ENCODE measurements at places on chromosomes 5 and 9. TPM values are rescaled to one million over a fixed set of nuclear protein-coding genes. Genes with fewer than 3 reads are reported as not detected.

- H3K4me1 ChIP-seq, result no peaks in the 10 kb centered on the region
- H3K4me3 ChIP-seq, result no peak overlapping the region
- no peak for DNase-seq
- no peaks in the 10 kb centered on the region for H3K27me3 ChIP-seq
- no peak overlapping the region for H3K27ac ChIP-seq
These were observed 23.9 kb downstream of the VCP start for GRCh38 chr9:35048511-35048910.

DNA sequence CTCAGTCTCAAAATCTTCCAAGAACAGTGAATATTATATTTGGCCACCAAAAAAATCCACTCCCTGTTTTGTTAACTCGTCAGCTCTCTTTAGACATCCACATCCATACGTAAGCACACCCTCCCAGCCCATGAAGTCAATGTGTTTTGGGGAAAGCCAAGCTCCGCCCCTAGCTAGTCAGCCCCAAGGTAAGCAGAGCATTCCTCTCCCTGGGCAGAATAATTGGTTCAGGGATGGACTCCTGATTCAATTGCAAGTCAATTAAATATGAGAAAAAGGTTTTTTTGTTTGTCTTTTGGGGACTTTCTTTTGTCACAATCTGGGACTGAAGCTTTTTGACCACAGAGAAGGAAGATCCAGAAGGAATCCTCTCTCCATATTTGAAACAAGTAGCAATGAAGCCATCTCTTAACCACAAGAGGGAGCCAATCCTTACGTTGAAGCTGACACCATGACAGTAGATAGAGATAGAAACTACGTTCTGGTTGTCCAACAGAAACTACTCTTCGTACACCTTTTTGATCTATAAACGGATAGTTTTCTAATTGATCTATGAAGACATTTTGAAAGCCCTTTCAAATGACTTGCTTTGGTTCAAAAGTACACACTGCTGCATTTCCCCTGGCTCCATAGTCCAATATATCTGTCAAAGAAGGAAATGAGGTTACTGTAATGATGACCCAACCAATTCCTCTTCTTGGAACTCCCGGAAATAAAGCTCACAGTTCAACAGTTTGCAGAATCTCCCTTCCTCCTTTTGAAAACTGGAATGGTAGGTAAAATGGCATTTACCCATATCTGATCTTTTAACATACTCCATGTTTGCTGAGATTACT, 166.4 kb downstream of the TLE1 start:
- no peak overlapping the region for H3K27ac ChIP-seq
- no peaks in the 10 kb centered on the region for H3K4me1 ChIP-seq
- no peak overlapping the region for H3K4me3 ChIP-seq
- H3K27me3 ChIP-seq, result no peaks in the 10 kb centered on the region
- no peak for DNase-seq

DNA sequence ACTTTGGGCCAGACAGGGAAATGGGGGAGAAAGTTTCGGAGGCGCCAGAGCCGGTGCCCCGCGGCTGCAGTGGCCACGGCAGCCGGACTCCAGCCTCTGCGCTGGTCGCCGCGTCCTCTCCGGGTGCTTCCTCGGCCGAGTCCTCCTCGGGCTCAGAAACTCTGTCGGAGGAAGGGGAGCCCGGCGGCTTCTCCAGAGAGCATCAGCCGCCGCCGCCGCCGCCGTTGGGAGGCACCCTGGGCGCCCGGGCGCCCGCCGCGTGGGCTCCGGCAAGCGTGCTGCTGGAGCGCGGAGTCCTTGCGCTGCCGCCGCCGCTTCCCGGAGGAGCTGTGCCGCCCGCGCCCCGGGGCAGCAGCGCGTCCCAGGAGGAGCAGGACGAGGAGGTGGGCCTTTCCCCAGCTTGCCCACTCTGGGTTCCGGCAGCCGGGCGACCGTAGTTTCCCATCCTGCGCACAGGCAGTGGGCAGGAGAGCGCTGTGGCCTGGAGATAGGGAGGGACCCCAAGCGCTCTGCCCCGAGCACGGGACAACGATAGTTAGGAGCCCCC, 516 bp downstream of the MAST4 start:
- H3K27ac ChIP-seq, result peak overlapping the region; percentile 87
- H3K36me3 ChIP-seq, result no peaks in the 10 kb centered on the region
- no peaks in the 10 kb centered on the region for H3K27me3 ChIP-seq
- no peaks in the 10 kb centered on the region for H3K4me1 ChIP-seq
- H3K4me3 ChIP-seq, result peak overlapping the region; percentile 30

DNA sequence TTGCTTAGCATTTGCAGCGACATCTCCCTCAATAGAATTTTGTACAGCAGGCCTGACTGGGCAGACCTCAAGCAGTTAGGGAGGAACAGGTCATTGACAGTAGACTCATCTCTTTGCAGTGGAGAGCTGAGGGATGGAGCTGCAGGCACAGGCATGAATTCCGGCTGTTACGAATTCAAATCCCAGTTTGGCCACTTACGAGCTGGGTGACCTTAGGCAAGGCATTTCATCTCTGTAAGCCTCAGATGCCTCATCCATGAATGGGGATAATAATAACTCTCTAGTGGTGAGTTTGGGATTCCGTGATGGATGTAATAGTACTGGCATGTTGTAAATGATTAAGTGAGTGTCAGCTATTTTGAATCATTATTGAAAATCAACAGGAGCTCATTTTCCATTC, 195.3 kb downstream of the SEMA6A start:
- no peak overlapping the region for H3K4me3 ChIP-seq
- no peaks in the 10 kb centered on the region for H3K4me1 ChIP-seq
- DNase-seq, result no peak

DNA sequence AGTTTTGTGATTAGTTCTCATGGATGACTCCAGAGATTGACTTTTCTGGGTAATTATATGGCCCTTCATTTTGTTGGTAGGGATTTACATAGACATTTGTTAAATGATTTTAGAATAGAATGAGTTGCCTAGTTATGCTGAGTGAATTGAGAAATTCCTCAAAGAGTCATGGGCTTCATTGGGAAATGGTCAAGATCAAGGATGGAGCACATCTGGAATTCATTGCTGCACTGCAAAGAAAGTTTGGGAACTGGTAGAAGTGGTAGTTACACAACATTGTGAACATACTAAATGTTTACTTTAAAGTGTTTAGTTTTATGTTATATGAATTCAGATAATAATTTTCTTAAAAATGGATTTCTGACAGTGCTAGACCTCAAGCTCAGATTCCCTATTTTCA, 46.5 kb downstream of the PIP5K1B start:
- H3K4me3 ChIP-seq, result no peak overlapping the region
- no peak for DNase-seq
- H3K4me1 ChIP-seq, result no peaks in the 10 kb centered on the region
- H3K36me3 ChIP-seq, result no peaks in the 10 kb centered on the region

DNA sequence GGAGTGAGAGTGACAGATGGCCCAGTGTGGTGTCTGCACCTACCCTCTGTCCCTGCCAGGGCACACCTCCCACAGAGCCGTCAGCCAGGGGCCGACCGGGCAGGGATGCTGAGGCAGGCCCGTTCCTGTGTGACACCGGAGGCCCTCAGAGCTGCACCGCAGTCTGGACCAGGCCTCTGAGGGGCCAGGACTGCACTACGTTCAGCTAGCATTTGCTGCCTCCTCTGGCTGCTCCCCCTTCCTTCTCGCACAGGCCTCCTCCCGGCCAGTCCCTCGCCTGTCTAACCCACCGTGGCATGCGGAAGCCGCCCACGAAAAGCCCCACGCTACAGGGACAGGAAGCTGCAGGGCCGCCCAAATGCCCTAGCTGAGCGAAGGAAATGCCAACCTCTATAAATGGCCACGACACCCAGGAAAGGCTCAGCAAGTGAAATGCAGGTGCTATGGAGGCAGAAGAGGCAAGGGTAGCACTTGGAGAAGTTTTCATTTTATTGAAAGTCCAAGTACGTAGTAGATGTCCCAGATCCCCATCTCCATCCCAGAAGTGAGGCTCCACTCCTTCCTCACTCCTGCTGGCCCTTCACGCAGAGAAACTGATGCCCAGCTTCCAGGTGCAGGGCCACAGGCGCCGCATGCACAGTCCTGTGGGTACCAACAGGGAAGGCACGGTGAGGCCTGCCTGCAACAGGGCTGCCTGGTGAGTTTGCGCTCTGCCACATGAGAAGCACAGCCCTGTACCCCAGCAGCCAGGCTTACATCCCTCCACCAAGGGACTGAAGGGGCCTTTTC, 38.7 kb downstream of the MAPK9 start:
- no peaks in the 10 kb centered on the region for H3K27me3 ChIP-seq
- no peak overlapping the region for H3K4me3 ChIP-seq
- no peaks in the 10 kb centered on the region for H3K36me3 ChIP-seq
- no peak overlapping the region for H3K27ac ChIP-seq

DNA sequence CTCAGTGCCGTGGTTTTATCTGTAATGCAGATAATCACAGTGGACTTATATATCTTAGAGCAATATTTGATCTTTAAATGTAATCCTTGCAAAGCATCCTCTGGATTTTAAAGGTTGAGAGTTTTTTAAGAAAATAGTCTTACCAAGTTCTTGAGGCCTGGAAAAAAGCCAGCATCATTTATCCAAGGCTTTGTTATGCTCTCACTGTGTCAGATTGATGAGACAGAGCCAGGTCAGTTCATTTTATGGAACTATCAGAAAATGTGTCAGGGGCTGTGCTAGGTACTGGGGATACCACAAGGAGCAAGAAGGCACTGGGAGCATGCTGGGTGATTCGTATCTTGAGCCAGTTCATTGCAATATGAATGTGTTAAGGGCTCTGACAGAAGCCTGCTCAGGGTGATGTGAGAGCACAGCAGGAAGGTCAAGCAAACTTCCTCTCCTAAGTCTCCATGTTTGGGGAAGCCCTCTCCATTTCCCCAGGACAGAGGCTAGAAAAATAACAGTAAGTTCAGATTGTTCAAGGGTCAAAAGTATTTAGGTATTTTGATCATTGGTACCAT, 19.7 kb downstream of the C7 start:
- H3K4me3 ChIP-seq, result no peak overlapping the region
- DNase-seq, result no peak
- no peak overlapping the region for H3K27ac ChIP-seq
- no peaks in the 10 kb centered on the region for H3K4me1 ChIP-seq
- H3K27me3 ChIP-seq, result no peaks in the 10 kb centered on the region

GRCh38 chr5:178786859-178787499, 56.5 kb upstream of the ZNF354A start:
- no peaks in the 10 kb centered on the region for H3K27me3 ChIP-seq
- no peaks in the 10 kb centered on the region for H3K4me1 ChIP-seq
- H3K27ac ChIP-seq, result peak overlapping the region; percentile 18
- no peaks in the 10 kb centered on the region for H3K36me3 ChIP-seq
- no peak for DNase-seq

DNA sequence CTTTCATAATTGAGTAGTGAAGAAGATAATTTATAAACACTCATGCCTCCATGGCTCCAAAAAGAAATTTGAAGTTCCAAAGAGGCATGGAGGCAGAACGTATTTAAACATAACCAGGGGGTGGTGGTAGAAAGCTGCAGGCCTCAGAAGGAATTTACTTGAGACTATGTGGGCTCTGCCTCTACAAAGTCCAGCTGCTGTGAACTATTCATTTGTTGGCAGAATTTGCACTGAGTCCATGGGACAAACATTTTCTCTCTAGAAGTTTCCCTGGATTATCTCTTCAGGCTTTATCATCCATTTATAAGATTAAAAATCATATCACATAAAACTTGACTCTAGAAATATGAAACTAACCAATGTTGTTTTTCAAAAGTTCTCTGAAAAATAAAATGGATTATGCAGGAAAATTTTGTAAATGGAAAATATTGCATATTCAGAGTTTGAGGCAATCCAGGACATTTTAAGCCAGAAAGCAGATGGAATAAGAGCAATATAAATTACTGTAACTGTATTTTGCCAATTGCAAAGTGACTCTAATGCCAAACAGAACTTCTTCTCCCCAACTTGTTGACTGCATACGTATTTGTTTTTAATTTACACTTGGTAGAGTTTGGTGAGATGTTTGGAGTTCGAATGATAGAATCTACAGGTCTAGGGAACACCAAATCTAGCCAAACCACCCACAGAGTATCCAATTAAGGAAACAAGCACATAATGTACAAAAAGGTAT, 258.2 kb downstream of the ENC1 start:
- H3K27ac ChIP-seq, result peak overlapping the region; percentile 56
- no peaks in the 10 kb centered on the region for H3K36me3 ChIP-seq
- no peak for DNase-seq
- peaks cover 4% of the 10 kb centered on the region for H3K4me1 ChIP-seq

- H3K27ac ChIP-seq, result no peak overlapping the region
- DNase-seq, result no peak
- no peaks in the 10 kb centered on the region for H3K27me3 ChIP-seq
- H3K4me1 ChIP-seq, result no peaks in the 10 kb centered on the region
- no peak overlapping the region for H3K4me3 ChIP-seq
- no peaks in the 10 kb centered on the region for H3K36me3 ChIP-seq
These were observed 37.1 kb upstream of the PRUNE2 start for GRCh38 chr9:76943054-76943453.

DNA sequence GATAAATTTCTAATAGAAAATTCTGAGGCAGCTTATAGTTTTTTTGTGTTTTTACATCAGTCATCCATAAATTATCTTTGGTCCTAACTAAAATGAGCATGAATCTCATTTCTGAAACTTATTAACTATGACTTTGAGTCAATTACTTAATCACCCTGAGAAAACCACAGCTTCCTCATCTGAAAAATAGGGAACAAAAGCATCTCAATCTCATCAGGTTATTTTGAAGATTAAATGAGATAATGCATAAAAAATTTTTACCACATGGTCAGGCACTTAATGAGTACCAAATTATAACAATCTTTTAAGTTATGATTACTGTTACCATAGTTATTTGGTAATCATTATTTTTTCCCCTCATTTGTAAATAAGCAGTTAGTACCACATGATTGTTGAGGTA, 279.1 kb downstream of the MAST4 start:
- H3K4me1 ChIP-seq, result no peaks in the 10 kb centered on the region
- H3K27ac ChIP-seq, result no peak overlapping the region
- no peaks in the 10 kb centered on the region for H3K36me3 ChIP-seq
- H3K4me3 ChIP-seq, result no peak overlapping the region

GRCh38 chr5:131252824-131253171, 11.1 kb upstream of the CDC42SE2 start:
- no peaks in the 10 kb centered on the region for H3K36me3 ChIP-seq
- H3K4me3 ChIP-seq, result no peak overlapping the region
- H3K27ac ChIP-seq, result no peak overlapping the region
- H3K4me1 ChIP-seq, result no peaks in the 10 kb centered on the region
- DNase-seq, result no peak

ARHGEF37 gene
- total RNA-seq, result 4.6 TPM

GRCh38 chr5:124182133-124182532, 564.3 kb downstream of the ZNF608 start:
- no peaks in the 10 kb centered on the region for H3K27me3 ChIP-seq
- no peak for DNase-seq
- H3K4me3 ChIP-seq, result no peak overlapping the region
- H3K27ac ChIP-seq, result no peak overlapping the region
- no peaks in the 10 kb centered on the region for H3K36me3 ChIP-seq

DNA sequence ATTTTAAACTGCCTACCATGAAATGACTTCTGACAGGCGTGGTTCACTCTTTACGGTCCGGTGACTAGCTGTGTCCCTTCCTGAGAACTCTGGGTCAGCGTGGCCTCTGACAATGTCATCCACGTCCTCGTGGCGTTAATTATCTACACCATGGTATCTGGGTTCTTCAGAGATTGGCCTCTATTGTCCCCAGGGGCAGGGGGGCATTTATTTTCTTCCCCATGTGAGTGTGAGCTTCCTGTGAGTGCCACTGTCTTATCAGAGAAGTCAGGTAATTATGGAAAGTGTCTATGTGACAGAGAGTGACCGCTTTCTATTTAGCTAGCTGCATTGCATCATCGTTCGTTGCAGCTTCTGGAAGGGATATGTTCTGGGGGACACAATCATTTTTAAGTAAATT, 77.2 kb downstream of the FBXL7 start:
- no peak overlapping the region for H3K4me3 ChIP-seq
- H3K36me3 ChIP-seq, result no peaks in the 10 kb centered on the region
- no peaks in the 10 kb centered on the region for H3K4me1 ChIP-seq
- no peak overlapping the region for H3K27ac ChIP-seq
- no peak for DNase-seq

Measured in uterus (tissue), 4 donors.